ENCODE measurements at places on chromosomes 1 and 21. TPM values are rescaled to one million over a fixed set of nuclear protein-coding genes. Genes with fewer than 3 reads are reported as not detected.
A peak's percentile ranks its signal among the peaks of the same experiment; 100 is the strongest.

The HTR6 gene
- total RNA-seq: 0.14 TPM

The GNB1 gene
- 372 TPM for total RNA-seq

The SPATA46 gene
- total RNA-seq: not detected

The INAVA gene
- total RNA-seq: 0.14 TPM

The GOLT1A gene
- not detected for total RNA-seq

The FAM151A gene
- total RNA-seq: not detected

GRCh38 chr1:145720878-145721671, 1.8 kb downstream of the CD160 start:
- DNase-seq: peak; percentile 88

- DNase-seq: peak; percentile 74
These were observed 14.1 kb upstream of the HEYL start for GRCh38 chr1:39653546-39654031.

GRCh38 chr21:33666153-33666552, 23.9 kb downstream of the ITSN1 start:
- DNase-seq: no peak

DNA sequence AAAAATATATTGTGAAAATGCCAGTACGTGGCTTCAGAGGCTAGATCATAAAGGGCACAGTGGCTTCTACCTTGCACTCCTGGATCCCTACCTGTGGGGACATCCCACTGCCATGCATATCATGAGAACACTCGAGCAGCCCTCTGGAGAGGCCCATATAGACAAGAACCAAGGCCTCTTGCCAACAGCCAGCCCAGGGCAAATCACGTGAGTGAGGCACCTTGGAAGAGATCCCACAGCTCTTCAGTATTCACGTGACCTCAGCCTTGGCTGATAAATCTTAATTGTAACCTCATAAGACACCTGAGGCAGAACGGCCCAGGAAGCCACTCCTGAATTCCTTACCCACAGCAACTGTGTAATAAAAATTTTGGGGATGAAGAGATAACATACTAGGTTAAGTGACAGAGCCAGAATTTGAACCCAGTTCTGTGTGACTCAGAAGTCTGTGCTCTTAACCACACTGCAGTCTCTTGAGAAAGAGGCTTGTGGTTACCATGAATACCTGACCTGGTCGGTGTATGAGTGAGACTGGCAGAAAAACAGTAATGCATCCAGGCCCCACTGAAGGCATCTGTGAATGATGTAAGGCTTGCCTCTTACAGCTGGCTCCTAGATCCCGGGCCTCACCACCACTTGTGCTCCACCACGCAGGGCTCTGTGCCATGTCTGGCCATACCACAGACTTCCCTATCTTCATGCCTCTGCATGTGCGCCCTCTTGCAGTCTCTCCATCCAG, 6.9 kb upstream of the A3GALT2 start:
- no peak for DNase-seq

GRCh38 chr1:118183586-118183985, 1.4 kb downstream of the SPAG17 start:
- DNase-seq: no peak

- DNase-seq: no peak
These were observed 29.0 kb downstream of the XCL1 start for GRCh38 chr1:168605443-168605842.

- no peak for DNase-seq
These were observed 119.8 kb upstream of the KCNJ6 start for GRCh38 chr21:38036016-38036415.

GRCh38 chr1:237525102-237525501, 365.6 kb downstream of the ZP4 start:
- no peak for DNase-seq

DNA sequence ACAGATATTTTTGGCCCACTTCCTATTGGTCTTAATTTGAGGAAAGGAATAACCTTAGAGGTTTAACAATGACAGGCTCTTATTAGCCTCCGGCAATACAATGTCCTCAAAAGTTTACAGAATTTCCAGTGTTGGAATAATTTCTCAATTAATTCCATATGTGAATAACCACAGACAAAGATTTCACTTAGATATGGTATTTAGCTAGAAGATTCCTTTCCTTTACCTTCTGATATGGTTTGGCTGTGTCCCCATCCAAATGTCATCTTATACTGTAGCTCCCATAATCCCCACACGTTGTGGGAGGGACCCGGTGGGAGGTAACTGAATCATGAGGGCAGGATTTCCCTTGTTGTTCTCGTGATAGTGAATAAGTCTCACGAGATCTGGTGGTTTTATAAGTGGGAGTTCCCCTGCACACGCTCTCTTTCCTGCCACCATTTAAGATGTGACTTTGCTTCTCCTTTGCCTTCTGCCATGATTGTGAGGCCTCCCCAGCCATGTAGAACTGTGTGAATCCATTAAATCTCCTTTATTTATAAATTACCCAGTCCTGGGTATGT, 54.9 kb upstream of the RGS7 start:
- no peak for DNase-seq

- no peak for DNase-seq
These were observed 5.2 kb upstream of the PLA2G2D start for GRCh38 chr1:20124456-20125057.

- DNase-seq: no peak
These were observed 61.1 kb downstream of the GADD45A start for GRCh38 chr1:67745875-67746698.

DNA sequence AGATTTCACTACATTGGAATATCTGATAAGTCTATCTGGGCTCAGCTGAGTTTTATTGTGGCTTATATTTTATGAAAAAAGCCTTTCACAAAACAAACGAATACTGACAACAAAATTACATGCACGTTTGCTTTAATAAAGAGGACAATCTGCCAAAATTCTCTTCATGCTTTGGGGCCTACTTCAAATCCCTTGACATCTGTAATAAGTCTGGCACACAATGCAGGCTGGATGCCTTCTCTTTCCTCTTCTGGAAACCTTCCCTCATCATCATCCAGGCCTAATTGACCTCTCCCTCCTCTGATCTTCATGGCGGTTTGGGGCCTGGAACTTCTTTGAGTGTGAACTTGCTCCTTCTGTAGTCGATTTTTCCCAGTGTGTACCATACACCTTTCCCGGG, 70.3 kb downstream of the MAP10 start:
- DNase-seq: no peak

- DNase-seq: no peak
These were observed 71.0 kb upstream of the ACTRT2 start for GRCh38 chr1:2949966-2950925.

- DNase-seq: no peak
These were observed 66.7 kb downstream of the TEX35 start for GRCh38 chr1:178579562-178579961.

GRCh38 chr1:36889478-36890226, 144.7 kb downstream of the GRIK3 start:
- DNase-seq: no peak

DNA sequence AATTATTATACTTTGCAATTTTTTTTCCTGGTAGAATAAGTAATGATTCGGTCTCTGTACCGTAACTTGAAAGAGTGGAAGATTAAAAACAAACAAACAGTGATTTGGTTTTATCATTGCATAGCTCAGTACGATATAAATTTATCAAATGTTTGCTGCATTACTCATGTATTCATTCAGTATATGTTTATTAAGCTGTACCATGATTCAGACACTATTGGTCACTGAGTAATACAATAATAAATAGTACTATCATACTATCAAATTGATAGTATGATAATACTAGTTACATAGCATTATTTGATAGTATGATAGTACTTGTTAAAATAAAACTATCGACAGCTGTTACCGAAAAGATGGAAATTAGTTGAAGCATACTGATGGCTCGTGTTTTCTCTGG, 12.1 kb downstream of the CENPF start:
- no peak for DNase-seq

DNA sequence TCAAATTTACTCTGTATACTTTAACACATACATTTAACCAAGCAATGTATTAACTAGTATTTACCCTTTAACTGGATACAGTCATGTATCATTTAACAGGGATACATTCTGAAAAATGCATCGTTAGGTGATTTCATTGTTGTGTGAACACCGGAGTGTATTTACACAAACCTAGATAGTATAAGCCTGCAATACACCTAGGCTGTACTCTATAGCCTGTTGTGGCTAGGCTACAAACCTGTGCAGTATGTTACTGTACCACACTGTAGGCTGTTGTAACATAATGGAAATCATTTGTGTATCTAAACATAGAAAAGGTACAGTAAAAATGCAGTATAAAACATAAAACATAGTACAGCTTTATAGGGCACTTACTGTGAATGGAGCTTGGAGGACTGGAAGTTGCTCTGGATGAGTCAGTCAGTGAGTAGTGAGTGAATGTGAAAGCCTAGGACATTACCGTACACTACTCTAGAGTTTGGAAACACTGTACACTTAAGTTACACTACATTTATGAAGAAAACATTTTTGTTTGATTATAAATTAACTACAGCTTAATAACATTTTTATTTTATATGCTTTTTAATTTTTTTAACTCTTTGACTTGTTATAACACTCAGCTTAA, 21.3 kb downstream of the RGS4 start:
- no peak for DNase-seq
